ENCODE measurements at places on chromosomes 7 and 10.

- no peak for DNase-seq
Measured at GRCh38 chr10:20429742-20430141, 467.4 kb downstream of the NEBL start.

DNA sequence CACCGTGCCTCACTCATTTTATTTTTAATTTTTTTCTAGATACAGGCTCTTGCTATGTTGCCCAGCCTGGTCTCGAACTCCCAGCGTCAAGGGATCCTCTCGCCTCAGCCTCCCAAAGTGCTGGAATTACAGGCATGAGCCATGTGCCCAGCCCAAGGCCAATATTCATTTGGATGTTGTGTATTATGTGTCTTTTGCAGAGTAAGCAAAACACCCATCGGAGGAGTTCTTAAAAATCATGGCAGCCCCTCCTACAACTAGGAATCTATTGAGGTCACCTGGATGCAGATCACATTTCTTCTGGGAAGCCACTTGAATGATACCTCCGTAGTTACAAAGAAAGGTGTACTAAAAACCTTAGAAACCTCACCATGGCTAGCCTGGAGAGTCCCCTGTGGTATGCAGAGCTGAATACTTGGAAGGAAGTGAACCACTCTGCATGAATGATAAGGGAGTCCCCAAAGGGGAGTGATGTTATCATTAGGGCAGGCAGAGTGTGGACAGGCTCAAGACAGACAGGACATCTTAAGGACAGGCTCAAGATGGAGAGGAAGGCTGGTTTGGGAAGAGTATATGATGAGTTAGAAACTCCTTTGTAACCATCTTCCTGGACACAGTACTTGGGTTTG, 185.7 kb downstream of the TAX1BP1 start:
- no peak for DNase-seq

GRCh38 chr7:46855851-46856250, 726.1 kb downstream of the TNS3 start:
- no peak for DNase-seq

DNA sequence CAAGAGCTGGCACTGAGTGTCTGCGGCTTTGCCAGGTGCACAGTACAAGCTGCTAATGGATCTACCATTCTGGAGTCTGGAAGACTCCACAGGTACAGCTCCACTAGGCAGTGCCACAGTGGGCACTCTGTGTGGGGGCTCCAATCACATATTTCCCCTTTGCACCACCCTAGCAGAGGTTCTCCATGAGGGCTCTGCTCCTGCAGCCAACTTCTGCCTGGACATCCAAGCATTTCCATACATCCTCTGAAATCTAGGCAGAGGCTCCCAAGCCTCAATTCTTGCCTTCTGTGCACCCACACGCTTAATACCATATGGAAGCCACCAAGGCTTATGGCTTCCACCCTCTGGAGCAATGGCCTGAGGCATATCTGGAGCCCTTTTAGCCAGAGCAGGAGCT, 29.2 kb downstream of the IQUB start:
- no peak for DNase-seq

DNA sequence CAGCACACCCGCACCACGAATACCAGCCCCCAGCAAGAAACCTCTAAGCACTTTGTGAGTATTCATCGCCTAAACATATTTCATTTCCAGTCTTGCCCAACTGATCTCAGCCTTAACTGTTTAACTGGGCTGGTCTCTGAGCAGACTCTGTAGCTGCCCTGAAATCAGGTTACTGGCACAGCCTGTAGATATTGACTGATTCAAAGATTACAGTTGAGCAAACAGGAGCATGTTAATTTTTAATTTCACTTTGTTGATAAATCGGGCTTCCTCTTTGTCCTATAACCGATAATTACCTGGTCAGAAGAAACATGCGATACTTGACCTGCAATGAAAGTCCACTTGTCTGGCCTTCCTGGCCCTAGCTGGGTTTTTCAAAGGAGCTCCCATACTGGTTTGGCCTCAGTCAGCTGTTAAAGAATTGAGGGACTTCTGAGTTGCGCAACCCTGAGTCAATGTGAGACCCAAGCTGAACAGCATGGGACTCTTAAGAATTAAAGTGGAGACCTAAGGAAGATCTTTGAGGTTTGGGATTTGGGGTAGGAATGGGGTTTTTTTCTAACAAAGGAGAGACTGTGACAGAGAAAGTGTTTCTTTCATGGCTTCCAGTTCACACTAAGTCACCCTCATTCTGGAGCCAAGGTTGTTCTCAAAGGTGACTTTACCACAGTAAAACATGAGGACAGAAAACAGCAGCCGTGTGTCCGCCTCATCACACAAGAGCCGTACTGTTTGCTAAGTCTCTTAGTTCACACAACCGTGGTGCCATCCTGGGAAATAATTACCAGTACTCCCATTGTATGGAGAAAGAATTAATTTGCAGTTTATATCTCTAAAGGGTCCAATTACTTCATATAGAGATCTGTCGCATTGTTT, 75.9 kb downstream of the PPP1R3C start:
- no peak for DNase-seq

- DNase-seq, result no peak
Measured at GRCh38 chr7:26584987-26585665, 279.3 kb downstream of the SKAP2 start.

DNA sequence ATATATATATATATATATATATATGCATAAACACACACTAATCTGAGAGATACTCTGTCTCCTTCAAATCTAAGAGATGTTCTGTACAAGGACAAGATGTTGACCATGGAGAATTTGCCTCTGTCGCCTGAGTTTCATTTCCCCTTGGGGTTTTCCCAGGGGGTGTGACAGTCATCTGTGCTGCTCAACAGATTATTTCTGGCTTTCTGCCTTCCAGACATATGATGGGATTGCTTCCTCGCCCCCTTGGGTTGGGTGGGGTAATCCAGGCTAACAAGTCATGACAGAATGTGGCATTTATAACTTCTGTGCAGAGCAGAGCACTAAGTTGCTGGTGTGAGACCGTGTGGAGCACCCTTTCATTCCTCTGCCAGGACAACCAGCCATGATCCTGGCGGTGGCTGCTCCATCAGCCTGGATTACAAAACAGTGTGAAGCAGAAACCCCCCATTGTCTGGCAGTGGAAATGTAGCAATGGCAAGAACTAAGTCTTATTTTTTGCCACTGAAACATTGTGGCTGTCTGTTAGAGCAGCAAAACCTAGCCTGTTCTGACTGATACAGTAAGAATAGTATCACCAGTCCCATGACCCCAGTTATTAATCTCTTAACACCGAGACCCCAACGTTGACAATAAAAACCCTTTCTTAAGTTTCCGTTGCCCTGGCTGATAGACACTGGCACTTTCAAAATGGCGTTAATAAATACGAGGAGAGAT, 13.7 kb upstream of the USP6NL start:
- DNase-seq, result no peak

GRCh38 chr10:59631237-59631636, 78.4 kb downstream of the SLC16A9 start:
- DNase-seq, result no peak

DNA sequence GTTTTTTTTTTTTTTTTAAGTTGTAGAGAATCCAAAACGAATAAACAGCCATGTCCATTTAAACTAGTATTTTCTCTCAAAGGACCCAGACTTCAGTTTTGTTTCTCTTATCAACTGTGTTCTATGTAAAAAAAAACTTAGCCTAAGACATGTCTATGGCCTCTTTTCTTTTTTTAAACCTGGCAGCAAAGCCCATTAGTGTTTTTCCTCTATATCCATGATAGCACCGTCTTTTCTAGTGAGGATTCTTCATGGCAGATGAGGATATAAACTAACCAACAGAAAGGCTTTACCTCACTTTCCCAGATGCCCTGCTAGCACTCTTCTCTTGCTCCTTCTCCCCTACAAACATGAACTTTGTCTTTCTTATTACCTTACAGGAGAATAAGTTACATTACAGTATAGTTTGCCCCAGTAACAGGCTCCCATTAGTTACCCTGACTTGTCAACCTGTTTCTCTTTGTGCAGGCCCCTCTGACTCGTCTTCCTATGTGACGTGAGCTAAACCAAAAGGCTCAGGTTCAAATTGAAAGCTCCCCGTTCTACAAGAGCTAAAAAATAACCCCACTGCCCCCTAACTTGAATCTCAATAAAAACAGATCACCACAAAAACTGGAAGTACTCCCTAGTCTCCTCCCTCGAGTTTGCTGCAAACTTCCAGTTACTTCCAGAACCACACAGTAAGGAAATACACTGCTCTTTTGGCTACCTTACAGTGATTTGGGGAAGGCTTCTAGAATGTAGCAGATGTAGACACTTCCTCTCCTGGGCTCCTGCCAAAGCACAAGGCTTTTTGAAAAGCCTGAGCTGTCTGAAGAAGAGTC, 20.1 kb downstream of the P4HA1 start:
- DNase-seq, result peak; percentile 81

- DNase-seq, result no peak
Measured at GRCh38 chr10:121627876-121628581, 29.8 kb upstream of the FGFR2 start.

DNA sequence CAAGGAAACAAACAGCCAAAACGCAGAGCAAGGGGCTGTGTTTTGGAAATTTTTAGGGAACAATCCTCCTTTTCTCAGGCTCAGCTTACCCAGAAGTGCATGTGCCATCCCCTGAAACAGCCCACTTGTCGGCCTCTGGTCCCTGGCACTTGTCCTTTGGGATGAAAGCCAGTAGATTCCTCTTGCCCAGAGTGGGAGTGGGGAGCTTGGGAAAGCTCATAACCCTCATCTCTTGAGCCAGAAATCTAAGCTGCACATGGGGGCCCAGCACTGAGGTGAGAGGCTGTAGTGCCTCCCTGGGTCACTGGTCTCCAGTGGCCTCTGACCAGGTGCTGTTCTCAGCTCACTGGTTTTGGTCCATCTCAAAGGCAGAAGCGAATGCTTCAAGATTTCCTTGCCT, 150.3 kb downstream of the RNF216 start:
- no peak for DNase-seq

GRCh38 chr10:52879091-52879807, 106.7 kb upstream of the MBL2 start:
- no peak for DNase-seq

- DNase-seq, result no peak
Measured at GRCh38 chr10:120456626-120457430, at the start of gene PLPP4. TSS of gene PLPP4 (plus strand) at chr10:120457227. CDS start at chr10:120457306, 79 bp downstream.

DNA sequence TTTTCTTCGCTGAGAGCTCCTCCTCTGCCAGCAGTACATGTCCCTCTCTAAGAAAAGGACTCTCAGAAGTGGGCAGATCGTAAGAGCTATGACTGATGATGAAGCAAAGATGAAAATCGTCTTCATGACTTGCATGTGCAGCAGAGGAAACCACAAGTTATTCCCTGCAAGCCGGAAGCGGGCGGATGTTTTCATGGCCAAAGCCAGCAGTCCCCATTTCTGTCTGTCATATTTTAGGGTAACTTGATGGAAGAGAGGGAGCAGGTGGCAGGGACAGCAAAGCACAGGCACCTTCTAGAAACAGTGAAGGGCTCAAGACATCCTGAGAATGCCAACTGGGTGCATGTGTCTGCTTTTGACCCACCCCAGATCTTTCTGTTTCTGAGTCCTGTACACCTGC, 19.9 kb downstream of the KLF6 start:
- DNase-seq, result no peak

DNA sequence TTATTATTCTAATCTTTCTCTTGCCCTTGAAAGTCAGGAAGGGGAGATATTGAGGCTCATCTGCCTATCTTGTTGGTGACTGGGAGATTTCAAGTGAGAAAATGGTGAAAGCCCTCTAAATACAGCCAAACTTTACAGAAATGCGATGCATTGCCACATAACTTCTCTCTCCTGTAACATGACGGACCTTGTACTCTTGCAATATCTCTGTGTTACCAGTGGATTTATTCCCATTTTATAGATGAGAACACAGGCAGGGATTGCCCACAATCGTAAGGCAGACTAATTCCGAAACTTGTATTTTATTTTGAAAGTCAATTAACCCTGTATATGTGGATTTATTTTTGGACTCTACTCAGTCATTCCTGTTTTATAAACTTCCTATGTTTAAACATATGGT, 57.3 kb upstream of the MPP7 start:
- no peak for DNase-seq

DNA sequence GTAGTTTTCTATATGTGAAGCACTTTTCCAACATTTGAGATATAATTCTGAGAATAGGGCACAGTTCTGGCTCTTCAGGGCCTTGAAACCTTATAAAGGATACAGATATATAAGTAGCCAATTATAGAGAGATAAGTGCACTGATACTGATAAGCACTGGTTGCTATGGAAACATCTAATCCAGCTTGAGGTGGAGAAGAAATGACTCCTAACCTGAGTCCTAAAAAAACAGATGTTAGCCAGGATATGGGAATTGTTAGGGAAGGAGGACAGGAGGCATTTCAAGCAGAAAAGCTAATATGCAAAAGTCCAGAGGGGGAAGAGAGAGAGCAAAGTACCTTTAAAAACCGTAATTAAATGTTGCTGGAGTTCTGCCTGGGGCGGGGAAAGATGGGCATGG, 30.8 kb downstream of the STRIP2 start:
- DNase-seq, result no peak

DNA sequence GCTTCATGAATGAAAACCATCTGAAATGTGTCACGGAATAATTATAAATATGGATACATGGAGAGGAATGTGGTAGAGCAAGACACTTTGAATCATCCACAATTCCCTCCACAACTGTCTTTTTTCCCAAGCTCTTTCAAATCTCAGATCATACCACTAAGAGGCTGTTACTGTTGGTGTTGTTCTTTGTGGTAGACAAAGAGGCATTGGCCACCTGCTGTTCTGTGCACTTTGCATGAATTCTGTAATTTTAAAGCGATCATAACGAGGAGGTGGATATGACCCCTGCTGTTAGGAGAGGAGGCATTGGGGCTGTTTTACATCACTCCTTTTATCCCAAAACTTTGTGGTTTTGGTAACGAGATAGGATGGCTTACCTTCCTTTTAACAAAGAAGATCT, 141.2 kb upstream of the KLF6 start:
- DNase-seq, result no peak

DNA sequence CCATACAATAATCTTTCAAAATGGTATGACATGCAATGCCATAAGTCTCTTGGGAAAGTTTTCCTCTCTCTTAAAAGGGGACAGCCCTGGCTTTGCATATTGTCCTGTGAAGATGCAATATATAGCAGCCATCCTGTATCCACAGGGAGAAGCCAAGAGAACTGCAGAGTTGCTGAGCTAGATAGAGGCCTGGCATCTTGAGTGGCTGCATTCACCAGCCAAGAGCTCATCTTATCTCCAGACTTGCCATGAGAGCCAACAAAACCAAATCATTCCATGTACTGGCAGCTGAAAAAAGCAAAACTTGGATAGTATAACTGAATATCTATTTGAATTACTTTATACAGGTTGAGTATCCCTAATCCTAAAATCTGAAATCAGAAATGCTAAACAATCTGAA, 348.8 kb downstream of the CALN1 start:
- no peak for DNase-seq

GRCh38 chr10:91164520-91165065, 55.9 kb upstream of the PCGF5 start:
- DNase-seq, result no peak

- DNase-seq, result no peak
Measured at GRCh38 chr10:70655316-70655715, 17.0 kb upstream of the ADAMTS14 start.

DNA sequence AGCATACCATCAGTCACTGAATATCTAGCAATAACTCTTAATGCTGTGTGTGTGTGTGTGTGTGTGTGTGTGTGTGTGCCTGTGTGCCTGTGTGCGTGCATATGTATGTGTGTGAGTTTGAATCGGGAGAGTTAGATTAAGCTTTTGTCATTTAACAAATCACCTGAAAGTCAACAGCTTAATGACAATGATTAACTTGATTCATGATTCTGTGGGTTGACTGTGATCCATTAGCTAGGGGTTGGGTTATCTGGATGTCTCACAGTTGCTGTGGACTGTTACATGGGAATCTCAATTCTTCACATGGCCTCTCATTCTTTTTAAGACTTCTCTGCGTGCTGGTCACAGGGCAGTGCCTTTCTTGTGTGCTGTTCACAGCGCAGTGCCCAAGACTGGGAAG, 639.0 kb upstream of the SORCS1 start:
- DNase-seq, result no peak

Data from stromal cell of bone marrow (primary cell).